Left hindlimb (tissue), 1 donor: ENCODE measurements at places on chromosomes 6 and 20.
A peak's percentile ranks its signal among the peaks of the same experiment; 100 is the strongest.

GRCh38 chr20:45913116-45913515, 1.2 kb upstream of the PLTP start:
- DNase-seq, result no peak

DNA sequence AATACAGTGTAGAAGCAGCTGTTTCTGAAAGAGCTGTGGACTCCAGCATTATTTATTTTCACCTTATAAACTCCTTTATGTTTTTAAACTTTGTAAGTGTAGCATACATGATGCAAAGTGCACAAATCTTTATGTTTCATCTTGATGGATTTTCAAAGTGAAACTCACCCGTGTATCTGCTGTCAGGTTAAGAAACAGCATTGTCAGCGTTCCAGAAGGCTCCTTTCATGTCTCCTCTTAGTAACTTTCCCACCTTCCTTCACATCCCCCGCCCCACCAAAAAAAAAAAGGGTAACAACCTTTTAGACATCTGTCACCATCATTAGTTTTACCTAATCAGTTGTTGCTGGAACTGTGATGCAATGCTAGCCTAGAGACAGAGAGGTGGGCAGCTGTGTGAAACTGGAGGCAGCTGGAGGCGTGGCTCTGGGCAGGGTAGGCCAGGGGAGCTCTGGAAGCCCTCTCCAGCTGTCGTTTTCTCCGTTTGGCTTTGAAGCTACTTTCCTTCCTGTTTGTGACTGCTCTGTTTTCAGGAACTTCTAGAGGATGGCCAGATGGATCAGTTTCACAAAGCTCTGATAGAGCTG, 7.2 kb downstream of the ACTR5 start:
- no peak for DNase-seq

- DNase-seq, result no peak
These were observed 101.4 kb downstream of the PACRG start for GRCh38 chr6:162829013-162829742.

- no peak for DNase-seq
These were observed 45.2 kb downstream of the OSTM1 start for GRCh38 chr6:108029226-108029921.

DNA sequence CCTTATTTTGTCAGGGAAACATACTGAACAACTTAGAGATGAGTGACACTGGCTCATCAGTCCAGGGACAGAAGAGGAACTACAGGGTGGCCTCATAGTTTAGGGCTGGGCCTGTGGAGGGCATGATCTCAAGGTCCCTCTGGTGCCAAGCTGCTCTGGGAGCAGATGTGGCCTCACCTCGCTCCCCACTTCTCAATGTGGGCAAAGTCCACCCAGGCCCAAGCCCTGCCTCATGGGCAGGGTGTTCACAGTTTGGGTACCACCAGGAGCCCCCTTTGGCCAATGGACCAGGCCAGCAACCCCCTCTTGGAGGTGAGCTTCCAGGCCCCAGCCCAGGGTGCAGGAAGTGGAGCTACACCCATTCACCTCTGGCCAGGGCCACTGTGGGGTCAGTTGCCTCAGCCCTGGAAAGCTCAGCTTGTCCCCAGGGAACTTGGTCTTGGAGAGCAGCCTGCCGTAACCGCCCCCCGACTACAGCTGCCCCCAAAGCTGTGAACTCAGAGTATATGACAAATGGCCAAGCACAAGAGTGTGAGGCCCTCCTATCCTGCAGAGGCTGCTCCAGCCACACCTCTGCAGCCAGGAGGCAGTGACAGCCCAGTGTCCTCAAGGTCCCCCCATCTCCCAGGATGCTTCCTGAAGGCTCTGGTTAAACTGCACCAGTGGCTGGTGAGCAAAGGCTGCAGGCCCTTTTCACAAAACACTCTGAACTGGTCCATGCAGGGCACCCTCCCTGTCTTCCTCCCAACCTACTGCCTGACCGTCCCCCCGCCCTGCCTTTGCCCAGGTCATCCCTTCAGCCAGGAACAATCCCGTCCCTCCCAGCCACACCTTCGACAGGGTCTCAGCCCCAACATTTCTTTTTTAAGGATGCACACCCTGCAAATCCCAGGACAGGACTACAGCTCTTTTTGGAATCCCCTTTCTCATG, 3.6 kb downstream of the ADISSP start:
- DNase-seq, result no peak

GRCh38 chr6:164286011-164286410, 871.5 kb downstream of the QKI start:
- no peak for DNase-seq

- no peak for DNase-seq
These were observed 119.0 kb downstream of the ALDH8A1 start for GRCh38 chr6:134830940-134831339.

- no peak for DNase-seq
These were observed 106.9 kb downstream of the SLC23A2 start for GRCh38 chr20:4894409-4894808.

DNA sequence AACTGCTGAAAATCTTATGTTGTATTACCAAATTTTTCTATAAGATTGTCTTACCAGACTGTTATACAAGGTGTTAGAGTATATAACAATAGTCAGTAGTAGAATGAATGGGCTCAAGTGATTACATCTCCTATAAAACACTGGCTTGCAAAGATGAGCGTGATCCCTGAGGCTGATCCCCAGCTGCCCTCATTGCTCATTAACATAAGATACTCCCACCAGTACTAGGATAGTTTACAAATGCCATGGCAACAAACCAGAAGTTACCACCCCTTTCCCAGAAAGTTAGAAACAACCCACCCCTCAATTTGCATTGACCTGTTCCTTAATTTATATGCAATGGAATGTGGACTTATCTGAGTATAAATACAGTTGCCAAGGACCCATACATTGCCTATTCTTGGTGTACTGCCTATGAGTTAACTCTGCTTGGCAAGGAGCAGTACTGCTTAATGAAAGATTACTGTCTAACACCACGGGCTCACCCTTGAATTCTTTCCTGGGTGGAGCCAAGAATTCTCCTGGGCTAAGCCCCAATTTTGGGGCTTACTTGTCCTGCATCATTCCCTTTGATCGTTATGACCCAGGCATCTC, 252.8 kb upstream of the CHD6 start:
- no peak for DNase-seq

- peak; percentile 70 for DNase-seq
These were observed 143.3 kb downstream of the UST start for GRCh38 chr6:148890096-148890495.

GRCh38 chr20:39893003-39893685, 795.9 kb downstream of the MAFB start:
- no peak for DNase-seq

GRCh38 chr6:139639507-139639906, 265.1 kb upstream of the CITED2 start:
- DNase-seq, result no peak

GRCh38 chr6:53937461-53937860, 142.7 kb downstream of the LRRC1 start:
- DNase-seq, result no peak

GRCh38 chr6:38482466-38482865, 157.3 kb downstream of the BTBD9 start:
- no peak for DNase-seq

- no peak for DNase-seq
These were observed 5.4 kb upstream of the RAB44 start for GRCh38 chr6:36692220-36692619.

DNA sequence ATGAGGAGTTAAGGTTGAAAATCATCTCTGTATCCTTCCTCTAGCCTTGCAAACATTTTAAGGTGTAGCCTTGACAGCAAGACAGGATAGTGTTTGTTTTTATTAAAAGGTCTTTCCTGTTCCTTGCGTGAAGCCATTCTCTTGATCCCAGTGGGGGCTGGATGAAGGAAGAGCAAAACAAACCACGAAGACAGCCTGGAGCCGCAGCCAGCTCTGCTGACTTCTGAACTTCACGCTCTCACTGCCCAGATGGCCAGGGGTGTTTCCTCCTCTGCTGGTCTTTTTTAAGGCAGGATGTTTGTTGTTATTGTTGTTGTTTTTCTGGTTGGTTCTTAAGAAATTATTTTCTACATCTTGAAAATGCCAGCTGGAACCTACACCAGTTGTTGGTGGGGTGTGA, 156.4 kb downstream of the MTHFD1L start:
- DNase-seq, result no peak

GRCh38 chr6:105810105-105810921, 275.8 kb upstream of the PRDM1 start:
- peak; percentile 40 for DNase-seq

- no peak for DNase-seq
These were observed 41.6 kb downstream of the IBTK start for GRCh38 chr6:82205930-82206392.

- no peak for DNase-seq
These were observed 33.7 kb upstream of the ZNF133 start for GRCh38 chr20:18254615-18255014.

DNA sequence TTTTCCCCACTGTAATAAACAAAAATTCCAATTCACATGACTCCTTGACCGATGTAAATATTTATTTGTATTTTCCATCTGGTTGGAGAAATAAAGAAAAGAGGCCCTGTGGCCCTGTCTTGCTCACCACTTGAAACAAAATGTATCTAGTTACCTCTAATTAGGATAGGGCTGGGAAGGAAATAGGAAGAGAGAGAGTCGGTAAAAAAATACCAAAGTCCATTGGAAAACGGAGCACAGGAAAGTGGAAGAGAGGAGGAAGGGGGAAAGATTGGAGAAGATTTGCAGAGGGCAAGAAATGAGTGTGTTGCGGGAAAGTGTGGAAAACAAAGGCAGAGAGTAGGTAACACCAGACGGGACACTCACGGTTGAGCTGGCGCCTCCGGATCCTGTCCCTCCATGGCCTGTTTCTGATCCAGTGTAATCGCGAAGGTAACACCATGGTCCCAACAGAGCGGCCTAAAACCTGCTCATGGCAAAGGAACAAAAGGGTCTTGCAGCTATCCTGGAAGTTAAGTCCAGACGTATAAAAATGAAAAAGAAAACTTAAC, 105.8 kb upstream of the RIPOR2 start:
- DNase-seq, result no peak

- no peak for DNase-seq
These were observed 56.4 kb downstream of the B4GALT5 start for GRCh38 chr20:49657118-49657901.

- no peak for DNase-seq
These were observed 42.8 kb upstream of the FAM135A start for GRCh38 chr6:70370496-70370895.

DNA sequence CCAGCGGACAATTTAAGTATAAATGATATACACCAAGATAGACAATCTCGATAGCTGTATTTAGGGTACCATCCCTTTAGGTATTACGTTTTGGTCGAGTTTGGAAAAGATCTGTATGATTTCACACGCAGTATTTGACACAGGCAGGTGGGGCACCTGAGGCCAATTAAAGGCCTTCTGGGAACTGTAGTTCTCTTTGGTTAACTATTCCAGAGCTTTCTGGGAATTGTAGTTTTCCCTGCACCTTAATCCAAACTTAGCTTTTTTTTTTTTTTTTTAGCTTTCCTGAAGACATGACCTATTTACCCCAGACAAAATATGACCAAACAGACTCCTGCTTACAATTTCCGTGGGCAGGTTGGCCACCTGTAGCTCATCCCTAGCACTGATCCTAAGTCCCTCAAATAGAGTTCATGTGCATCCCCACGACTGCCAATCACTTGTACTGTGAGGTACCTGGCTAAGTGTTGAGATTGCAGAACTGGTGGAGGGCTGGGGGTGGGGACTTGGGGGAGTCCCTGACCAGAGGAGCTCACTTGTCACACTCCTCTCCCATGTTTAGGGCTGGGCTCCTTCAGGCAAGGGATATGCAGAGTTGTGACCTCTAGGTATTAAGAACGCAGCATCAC, 999 bp upstream of the EHMT2 start:
- no peak for DNase-seq

GRCh38 chr6:87407561-87407900, 241 bp upstream of the CFAP206 start:
- no peak for DNase-seq

GRCh38 chr6:29631209-29631810, 1.7 kb downstream of the GABBR1 start:
- no peak for DNase-seq
